ENCODE measurements at places on chromosomes 7 and 10.

GRCh38 chr10:102280397-102281101, 35.2 kb downstream of the GBF1 start:
- DNase-seq = no peak

DNA sequence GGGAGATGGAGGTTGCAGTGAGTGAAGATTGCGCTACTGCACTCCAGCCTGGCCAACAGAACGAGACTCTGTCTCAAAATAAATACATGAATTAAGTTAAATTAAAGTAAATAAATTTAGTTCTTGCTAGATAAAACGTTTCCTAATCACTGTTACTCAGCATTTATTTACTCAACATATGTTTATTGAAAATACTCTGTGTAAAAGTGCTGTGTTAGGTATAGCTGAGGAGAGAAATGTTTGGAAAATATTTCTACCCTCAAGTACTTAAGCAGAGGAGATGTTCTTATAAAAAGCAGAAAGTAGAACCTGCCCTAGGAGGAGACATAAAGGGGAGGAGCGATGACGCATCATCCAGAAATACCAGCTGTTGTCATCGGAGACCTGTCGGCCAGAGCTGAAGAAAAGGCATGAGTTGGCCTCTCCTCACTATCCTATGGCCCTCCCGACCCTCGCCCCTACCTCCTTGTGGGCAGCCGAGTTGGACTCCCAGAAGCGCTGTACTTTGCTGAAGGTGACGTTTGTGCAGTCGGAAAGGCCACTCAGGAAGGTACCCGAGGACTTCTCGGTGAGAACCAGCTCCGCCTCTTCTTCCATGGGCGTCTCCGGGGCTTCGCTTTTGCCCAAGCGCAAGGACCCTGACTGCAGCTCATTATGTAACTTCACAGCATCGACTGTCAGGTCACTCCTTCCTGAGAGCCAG, 1.1 kb downstream of the RRP12 start:
- DNase-seq = peak; percentile 31

DNA sequence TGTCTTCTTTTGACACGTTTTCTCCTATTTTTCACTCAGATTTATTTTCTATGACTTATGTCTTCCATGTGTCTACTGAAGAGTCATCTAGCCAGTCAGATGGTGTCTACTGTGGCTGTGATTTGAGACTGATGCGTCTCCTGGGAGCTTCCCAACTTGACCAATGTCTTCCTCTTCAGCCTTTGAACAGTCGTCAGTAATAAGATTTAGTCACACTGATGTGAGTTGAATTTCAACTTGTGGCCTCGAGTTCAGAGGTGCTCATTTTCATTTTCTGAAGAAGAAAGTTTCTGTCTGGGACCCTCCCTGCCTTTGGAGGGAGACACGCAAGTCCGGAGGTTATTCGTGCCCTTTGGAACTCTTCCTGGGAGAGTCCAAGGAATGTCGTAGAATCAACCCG, 221.9 kb upstream of the INHBA start:
- DNase-seq = no peak

- no peak for DNase-seq
Observed at GRCh38 chr10:85604884-85605283, 761.7 kb downstream of the GRID1 start.

DNA sequence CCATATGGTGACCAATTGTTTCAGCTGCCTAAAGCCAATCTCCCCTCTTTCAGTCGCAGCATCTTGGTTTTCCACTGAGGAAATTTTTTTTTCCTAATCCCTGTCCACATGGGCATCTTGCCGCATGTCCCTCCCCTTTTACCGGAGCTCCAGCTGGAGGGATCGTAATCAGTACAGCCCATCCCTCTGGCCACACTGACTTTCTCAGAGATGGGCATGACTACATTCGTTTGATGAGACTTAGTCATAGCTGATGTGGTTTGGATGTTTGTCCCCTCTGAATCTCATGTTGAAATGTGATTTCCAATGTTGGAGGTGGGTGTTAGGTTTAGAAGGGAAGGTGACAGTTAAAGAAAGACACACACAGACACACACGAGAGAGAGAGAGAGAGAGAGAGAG, 186.8 kb upstream of the CXCL12 start:
- no peak for DNase-seq

DNA sequence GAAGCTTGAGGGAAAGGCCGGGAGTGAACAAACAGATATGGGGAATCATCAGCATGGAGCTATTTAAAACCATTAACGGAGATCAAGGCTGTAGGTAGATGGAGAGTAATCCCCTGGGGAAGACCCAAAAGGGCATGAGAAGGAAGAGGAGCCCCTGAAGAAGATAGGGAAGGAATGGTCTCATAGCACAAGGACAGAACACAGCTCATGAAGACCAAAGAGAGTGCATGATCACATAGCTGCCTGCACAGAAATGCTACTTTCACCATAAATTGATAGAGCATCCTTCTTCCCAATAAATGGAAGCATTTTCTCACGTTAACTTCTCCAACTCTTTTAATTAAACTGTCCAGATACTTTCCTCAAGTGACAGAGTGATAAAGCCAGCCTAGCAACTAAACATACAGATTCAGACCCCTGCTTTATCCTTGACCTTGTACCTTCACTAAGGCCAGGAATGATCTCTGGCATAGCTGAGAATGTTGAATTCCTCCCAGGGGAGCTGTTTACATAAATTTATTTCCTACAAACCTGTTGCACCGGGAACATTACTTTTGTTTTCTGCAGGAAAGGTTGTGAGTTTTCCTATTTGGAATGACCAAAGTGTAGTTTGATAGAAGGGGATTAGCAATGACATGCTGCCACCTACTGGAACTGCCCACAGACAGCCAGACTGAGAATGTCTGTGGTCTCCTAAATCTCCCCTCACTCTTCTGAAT, 110.8 kb upstream of the LRGUK start:
- no peak for DNase-seq

GRCh38 chr7:3206101-3206500, 95.0 kb upstream of the SDK1 start:
- DNase-seq = no peak

- no peak for DNase-seq
Observed at GRCh38 chr7:102983602-102984001, 70.8 kb downstream of the LRRC17 start.

GRCh38 chr10:122019414-122019975, 30.5 kb downstream of the TACC2 start:
- no peak for DNase-seq

- DNase-seq = no peak
Observed at GRCh38 chr10:56508562-56508961, 147.5 kb upstream of the ZWINT start.

DNA sequence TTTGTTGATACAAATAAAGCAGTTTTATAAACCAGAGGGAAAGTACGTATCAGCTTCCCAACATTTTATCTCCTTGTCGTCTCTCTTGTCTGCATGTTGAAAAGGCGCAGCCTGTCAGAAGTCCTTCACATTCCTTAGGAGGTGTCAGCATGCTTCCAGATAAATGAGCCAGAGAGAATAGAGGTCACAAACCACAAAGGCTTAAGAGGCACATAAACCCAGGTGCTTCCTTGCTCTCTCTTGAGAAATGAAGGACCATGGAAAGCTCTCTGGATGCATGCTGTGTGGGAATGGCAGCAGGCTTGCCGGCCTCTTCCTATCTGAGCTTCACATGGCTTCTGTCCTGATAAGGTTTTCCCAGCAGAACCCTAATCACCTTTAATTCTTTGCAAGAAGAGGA, 448.5 kb downstream of the XPNPEP1 start:
- no peak for DNase-seq

GRCh38 chr7:36490419-36490830, 100.8 kb downstream of the ANLN start:
- no peak for DNase-seq

DNA sequence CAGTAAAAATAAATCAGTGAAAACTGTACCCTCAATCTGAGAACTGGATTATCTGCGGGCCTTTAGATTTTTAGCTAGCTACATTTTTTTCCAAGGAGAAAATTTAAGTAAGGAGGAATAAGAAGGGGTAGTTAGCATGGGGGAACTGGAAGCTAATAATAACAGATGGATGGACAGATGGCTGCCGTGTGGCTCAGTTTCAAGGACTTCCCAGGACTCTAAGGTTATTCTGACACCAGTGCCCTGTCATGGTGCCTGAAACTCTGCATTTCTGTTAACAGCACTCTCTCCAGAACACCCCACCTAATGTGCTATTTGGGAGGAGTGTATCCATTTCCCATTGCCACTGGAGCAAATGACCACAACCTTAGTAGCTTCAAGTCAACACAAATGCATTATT, 75.7 kb upstream of the PDE1C start:
- DNase-seq = no peak

DNA sequence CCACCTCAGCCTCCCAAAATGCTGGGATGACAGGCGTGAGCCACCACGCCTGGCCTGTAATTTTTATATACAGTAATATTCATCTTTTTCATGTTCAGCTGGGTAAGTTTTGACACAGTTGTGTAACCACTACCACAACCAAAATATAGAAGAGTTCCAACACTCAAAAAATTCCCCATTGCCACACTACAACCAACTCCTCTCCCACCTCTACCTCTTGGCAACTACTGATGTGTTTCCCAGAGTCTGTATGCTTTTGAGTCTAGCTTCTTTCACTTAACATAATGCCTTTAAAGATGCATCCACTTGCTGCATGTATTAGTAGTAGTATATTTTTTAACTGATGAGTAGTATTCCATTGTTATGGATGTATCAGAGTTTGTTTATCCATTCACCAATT, 90.7 kb downstream of the SRPK2 start:
- no peak for DNase-seq

- no peak for DNase-seq
Observed at GRCh38 chr7:17408245-17408903, 109.9 kb downstream of the AHR start.

GRCh38 chr7:138935465-138936011, 45.7 kb downstream of the KIAA1549 start:
- DNase-seq = no peak

DNA sequence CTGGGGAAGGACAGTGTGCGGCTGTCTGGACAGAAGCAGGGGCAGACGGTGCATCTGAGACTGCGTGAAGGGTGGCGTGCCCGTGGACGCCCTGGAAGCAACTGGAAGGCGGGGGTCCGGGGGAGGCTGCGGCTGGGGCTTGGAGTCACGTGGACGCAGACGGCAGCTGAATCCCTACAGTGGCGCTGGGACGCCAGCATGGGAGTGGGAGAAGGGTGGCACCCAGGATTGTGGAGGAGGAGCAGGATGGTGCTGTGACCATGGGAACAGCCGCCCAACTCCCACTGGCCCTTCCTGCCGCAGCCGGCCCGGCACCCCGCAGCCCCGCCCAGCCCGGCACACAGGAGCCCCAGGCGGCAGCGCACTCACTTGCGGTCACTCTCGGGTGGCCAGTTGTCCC, 9.7 kb downstream of the INTS1 start:
- DNase-seq = no peak

DNA sequence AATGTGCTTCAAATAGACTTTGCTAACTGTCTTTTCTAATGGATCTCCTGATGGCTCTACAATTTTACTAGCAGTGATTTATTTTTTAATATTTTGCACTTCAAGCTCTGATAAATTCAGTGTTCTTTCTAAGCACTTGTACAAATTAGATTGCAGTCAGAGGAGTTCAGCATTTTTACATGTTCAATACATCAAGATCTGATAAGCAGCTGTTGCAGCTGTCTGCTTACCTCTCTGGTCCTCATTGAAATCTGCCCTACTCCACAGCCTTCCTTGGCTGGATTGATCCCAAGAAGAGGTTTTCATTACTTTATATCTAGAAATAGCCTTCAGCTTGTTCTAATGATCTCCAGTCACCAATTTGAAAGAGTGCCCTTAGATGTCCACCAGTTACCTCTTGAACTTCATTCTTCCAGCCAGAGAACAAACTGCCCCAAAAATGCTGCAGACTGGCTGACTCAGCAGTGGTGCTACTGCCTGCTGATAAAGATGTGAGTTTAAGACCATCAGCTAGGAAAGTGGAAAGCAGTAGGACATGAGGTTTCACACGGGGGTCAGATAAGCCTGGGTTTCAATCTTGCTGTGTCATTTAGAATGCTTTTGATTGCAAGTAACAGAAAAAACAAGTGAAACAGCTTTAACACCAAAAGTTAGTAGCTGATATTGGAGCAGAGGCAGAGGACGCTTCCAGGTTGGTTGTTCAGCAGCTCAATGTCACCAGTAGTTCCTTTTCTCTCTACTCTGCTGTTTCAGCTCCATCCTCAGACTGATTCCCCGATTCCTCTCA, 350.9 kb upstream of the NPVF start:
- DNase-seq = no peak

GRCh38 chr10:91043173-91043910, 122.5 kb upstream of the ANKRD1 start:
- DNase-seq = no peak

DNA sequence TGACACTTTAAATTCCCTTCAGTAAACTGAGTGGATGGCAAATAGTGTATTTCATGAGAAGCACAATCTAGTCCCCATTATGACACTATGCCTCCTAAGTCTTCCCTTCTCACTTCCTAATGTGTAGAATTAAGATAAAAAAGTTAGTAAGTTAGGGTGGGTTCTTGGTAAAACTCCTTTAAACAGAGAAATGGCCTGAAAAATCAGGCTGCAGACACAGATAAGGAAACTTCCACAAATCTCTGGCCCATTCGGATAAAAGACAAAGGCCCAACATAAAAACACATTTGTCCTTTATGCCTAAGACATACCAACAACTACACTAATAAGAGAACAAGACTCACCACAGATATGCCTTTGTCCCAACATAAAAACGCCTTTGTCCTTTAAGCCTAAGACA, 21.5 kb downstream of the AKR1C8 start:
- DNase-seq = no peak

GRCh38 chr7:15685358-15686294, 857 bp downstream of the MEOX2 start:
- no peak for DNase-seq

- DNase-seq = no peak
Observed at GRCh38 chr7:106752367-106752766, 91.4 kb upstream of the CCDC71L start.

- no peak for DNase-seq
Observed at GRCh38 chr10:53298443-53298842, 525.9 kb upstream of the MBL2 start.

- DNase-seq = no peak
Observed at GRCh38 chr7:43139137-43139536, 26.7 kb downstream of the HECW1 start.

DNA sequence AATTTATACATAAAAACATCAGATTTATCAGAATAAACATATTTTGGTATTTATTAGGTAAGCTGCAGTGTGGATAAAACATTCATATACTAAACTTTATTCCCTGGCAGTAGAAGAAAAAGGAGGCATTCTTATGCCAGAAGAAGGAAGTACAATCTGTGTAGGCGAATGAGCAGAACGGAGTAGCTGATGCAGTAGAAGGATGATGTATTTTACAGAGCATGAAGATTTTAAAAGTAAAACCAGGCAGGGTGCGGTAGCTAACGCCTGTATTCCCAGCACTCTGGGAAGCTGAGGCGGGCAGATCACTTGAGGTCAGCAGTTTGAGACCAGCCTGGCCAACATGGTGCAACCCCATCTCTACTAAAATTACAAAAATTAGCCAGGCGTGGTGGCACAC, 294.9 kb upstream of the MKLN1 start:
- DNase-seq = no peak
